ENCODE measurements at places on chromosomes 5 and 9.

- no peak for DNase-seq
Observed at GRCh38 chr5:162272417-162272816, 204.8 kb downstream of the GABRG2 start.

DNA sequence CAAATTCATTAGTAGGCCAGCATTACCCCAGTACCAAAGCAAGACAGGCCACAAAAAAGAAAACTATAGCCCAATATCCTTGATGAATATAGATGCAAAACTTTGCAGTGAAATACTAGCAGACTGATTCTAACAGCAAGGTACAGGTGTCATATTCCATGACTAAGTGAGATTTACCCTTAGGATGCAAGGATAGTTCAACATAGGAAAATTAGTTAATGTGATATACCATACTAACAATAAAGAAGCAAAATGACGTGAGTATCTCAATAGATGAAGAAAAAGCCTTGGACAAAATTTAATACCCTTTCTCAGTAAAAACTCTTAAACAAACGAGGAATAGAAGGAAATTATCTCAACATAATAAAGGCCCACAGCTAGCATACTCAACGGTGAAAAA lies 13.3 kb downstream of the ZNF131 start:
- no peak for DNase-seq

DNA sequence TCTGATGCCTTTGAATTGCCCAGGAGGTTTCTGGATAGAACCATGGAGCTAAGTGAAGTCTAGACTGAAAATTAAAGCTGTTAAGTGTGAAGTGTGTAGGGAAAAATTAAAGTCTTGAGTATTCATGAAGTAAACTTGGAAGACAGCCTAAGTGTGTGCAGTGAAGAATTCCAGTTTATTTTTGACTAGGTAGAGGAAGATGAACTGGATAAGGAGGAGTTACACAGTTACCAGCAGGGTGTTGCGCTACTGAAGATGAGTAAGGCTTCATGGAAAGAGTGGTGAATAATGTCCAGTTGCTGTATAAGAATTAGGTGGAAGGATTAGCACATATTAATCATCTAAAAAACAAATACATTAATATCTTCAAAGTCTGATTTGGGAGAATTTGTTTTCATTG lies 5.7 kb upstream of the CHD1 start:
- no peak for DNase-seq

DNA sequence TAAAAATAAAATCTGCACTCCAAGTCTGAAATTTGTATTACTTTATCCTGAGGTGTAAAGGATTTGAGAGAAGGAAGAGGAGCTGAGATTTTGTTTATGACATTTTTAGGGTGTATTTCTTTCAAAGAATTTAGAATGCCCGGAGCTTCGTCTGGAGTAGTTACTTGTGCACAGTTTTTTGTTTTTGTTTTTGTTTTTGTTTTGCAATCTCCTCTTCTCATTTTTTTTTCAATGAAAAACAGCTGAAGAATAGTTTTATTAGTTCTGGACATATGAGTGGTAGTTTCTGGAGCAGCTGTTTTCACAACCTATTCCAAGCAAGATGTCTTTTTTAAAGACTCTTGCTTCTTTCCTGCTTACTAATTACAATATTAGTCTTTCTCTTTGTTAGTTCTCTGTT lies 408.2 kb upstream of the PTGER4 start:
- no peak for DNase-seq

DNA sequence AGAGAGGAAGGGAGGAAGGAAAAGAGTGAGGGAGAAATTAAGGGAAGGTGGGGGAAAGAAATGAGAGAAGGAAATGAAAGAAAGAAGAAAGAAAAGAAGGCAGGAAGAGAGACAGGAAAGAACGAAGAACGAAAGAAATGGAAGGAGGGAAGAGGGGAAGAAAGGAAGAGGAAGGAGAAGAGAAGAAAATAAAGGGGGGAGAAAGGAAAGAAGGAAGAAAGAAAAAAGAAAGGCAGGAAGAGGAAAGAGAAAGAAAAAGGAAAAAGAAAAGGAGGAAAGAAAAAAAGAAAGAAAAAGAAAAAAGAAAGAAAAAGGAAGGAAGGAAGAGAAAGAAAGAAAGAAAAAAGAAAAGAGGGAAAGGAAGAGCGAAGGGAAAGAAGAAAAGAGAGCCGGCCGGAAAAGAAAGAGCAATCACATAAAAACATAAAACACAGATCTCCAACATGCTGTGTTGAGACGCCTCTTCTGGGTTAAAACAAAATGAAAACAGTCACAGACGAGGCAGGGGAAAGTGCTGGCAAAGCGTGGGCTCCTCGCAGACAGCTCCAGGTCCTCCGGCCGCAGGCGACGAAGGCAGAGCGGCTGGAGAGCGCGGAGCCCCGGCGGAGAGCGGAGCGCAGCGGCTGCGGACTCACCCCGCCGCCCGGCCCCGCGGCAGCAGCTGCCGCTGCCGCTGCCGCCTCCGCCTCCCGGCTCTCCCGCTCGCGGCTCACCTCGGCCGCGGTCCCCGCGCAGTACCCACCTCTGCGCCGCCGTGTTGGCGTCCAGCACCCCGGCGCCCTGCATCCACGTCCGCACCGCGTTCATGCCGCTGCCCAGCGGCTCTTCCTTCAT lies 896 bp downstream of the EBF1 start:
- DNase-seq: peak; percentile 29

DNA sequence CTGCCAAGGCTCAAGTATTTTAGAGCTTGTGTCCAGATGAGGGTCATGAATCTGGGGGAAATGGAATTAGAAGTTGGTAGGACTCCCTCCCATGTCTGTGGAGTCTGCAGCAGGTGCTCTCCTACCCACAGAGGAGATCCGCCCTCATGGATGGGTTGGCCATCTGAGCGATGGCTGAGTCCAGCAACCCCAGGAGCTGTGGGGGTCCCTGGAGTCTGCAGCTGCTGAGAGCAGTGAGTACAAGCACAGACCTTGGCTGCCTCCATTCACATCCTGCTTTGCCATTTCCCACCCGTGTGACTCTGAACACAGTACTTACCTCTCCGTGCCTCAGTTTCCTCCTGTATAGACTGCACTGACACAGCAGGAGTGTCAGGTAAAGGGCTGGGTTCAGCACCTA lies 25.8 kb upstream of the SYNPO start:
- DNase-seq: no peak

DNA sequence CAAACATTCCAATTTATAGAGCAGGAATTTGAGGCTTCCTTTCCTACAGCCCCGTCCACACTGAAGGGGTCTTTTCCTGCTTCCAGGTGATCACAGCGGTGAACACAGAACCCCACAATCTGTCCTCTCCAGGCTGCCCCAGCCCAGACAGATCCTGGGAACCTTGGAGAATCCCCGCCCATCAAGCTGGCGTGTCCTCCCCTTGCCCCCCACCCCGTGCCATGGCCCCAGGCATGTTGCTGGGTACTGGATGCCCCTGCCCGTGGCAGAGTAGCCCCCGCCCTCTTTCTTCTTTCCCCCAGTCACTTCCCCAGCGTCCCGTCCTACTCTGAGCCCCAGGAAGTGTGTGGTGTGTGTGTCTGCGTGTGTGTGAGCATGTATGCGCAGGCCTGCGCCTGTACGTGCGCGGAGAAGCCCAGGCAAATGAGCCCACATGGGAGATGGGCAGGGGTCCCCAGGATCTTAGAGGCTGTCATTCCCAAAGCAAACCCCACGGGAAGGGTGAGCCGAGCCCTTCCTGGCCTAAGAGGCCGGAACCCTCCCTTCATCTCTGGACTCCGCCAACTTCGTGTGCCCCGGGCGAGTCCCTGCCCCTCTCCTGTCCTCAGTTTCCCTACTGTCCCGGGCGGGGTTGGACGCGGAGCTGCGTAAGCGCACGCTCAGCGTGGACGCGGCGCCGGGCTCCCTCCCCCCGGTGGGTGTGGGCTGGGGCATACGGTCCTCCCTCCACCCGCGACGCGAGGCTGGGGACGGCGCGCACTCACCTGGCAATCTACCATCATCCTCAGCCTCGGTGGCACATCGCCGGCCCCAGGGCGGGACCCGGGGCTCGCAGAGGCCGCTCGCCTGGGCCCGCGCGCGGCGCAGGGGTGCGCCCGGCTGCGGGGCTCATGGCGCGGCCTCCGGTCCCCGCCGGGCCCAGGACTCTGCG lies 15.2 kb downstream of the GBGT1 start:
- DNase-seq: no peak

GRCh38 chr5:172102913-172103626 lies 85.0 kb downstream of the STK10 start:
- DNase-seq: no peak

DNA sequence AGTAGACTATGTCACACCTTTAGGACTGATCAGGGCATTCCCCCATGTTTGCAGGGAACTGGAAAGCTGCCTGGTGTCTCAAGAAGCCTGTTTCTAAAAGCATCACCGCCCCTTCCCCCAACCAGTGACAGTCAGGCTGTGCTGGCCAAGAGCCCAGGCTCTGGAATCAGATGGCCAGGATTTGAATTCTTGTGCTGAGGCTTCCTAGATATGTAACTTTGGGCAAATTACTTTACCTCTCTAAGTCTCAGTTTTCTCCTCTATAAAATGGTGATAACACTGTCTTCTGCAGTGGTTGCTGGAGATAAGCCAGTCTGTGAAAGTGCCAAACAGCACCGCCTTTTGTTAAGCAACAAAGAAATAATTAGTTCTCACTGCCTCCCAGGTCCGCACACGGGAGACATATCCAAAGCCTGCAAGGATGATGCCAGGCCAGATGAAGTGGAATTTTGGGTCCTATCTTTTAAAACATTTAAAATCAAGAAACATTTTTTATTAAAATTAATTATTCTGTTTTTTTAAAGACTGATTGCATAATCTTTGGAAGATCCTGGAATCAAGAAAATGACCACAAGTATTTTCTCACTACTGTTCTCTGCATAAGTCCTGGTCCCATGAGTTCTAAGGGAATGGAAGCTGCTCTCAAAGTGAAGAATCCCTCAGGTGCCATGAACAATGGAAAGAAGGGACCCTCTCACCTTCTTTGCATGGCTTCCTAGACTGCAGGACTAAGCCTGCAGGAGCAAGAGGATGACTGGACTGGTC lies 13.9 kb downstream of the SLC31A2 start:
- no peak for DNase-seq

Measured in NCI-H1930 (cell line).